Urothelium cell line (cell line): ENCODE measurements at places on chromosomes 13 and 19.

- peak; percentile 58 for DNase-seq
Observed at GRCh38 chr13:25901460-25902376, 150.1 kb downstream of the SHISA2 start.

DNA sequence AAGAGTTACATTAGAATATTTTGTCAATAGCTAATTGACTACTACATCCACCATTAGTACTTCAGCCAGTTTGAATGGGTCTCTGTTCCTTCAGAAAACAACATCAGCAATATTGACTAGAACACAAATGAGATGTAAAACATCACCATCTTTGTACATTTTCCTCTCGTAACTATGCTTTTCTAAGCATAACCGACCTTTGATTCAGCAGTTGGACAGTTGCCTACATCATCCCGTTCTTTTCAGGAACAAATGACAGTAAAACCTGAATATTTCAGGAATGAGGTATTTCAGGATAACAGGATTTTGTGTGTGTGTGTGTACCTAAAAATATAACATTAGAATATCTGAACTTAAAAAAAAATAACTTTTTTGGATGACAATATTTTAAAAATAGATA is 60.9 kb downstream of the STARD13 start:
- no peak for DNase-seq

GRCh38 chr19:44687888-44688287 is 11.1 kb upstream of the CEACAM16 start:
- DNase-seq: no peak

- DNase-seq: no peak
Observed at GRCh38 chr19:55259540-55260210, 858 bp upstream of the PPP6R1 start.

DNA sequence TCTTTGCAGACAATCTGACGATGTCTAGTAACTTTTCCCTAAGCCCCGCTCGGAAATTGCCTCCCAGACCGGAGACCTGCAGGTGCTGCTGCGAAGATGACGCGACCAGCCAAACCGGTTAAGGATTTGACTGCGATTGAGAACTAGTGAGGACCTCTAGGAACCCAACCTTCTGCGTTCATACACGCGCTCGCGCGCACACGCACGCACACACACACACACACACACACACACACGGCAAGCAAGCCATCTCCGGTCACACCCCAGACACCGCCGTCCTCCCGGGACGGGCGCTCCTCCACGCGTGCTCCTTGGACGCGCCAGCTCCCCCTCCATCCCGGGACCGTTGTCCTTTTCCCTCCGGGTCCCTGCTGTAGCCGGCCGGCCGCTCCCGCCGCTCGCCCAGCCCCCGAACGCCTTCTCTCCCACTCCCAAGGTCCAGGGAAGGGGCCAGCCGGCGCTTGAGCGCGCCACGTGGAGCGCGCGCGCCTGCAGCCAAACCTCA is 1.2 kb downstream of the TBC1D4 start:
- peak; percentile 20 for DNase-seq

GRCh38 chr19:28606269-28607032 is 606.5 kb downstream of the UQCRFS1 start:
- DNase-seq: no peak

DNA sequence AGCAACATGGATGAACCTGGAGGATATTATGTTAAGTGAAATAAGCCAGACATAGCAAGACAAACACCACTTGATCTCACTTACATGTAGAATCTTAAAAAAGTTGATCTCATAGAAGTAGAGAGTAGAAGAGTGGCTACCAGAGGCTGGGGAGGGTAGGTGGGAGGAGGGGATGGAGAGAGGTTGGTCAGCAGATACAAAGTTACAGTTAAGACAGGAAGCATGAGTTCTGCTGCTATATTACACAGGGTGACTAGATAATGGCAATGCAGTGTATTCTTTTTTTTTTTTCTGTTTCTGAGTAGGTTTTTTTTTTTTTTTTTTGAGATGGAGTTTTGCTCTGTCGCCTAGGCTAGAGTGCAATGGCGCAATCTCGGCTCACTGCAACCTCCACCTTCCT is 15.2 kb upstream of the THSD1 start:
- no peak for DNase-seq
